ENCODE measurements at places on chromosomes 2 and 18. TPM values are rescaled to one million over a fixed set of nuclear protein-coding genes. Genes with fewer than 3 reads are reported as not detected.

DPY30 gene
- total RNA-seq = 31.1 TPM

CXCR1 gene
- 0.51 TPM for total RNA-seq

CTLA4 gene
- 20.6 TPM for total RNA-seq

CRYGA gene
- total RNA-seq = not detected

PARD3B gene
- total RNA-seq = 4.0 TPM

CDK5R2 gene
- total RNA-seq = not detected

GAREM2 gene
- total RNA-seq = 6.5 TPM

UPP2 gene
- total RNA-seq = not detected

SERPINB3 gene
- total RNA-seq = not detected

CRYBA2 gene
- not detected for total RNA-seq

IL36RN gene
- not detected for total RNA-seq

ACADL gene
- total RNA-seq = not detected

MEIS1 gene
- total RNA-seq = not detected

SCRN3 gene
- 21.1 TPM for total RNA-seq

All from naive thymus-derived CD4-positive, alpha-beta T cell (primary cell).